PC-9 (cell line): ENCODE measurements at places on chromosomes 7 and 10. TPM values are rescaled to one million over a fixed set of nuclear protein-coding genes. Genes with fewer than 3 reads are reported as not detected.

DNA sequence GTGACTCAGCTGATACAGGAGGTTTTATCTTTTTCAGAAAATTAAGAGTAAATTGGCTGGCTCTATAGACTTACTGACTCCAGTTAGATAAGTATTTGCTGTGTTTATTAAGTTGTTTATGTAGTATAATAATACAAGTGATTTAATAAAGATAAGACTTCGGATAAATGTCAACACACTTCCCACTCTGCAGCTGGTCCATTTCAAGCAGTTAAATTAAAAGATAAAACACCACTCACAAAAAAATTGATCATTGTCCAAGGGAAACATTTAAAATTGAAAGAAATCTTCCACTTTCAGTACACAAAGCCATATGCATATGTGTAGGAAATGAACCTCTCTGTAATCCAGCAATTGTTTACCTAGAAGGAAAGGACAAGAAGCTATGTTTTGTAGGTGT lies 106.1 kb upstream of the SP8 start:
- DNase-seq = no peak

DNA sequence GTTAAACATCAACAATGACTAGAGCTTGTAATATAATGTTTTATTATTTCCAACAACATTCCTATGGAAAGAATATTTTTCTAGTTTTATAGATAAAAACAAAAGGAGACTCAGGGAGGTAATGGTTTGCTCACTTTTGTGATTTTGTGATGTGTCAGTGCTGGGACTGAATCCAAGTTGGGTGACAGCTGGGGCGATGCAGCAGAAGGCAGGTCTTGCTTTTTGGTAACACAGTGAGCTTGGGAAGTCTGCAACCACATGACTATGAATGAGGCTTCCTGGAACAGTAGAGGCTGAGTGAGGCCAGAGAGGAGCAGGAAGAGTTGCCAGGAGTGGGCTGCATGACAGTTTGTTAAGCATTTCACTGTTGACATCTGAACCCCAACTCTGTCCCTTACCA lies 4.9 kb upstream of the YKT6 start:
- DNase-seq = no peak

- DNase-seq = no peak
These were observed 7.0 kb upstream of the HPS1 start for GRCh38 chr10:98453729-98454128.

DNA sequence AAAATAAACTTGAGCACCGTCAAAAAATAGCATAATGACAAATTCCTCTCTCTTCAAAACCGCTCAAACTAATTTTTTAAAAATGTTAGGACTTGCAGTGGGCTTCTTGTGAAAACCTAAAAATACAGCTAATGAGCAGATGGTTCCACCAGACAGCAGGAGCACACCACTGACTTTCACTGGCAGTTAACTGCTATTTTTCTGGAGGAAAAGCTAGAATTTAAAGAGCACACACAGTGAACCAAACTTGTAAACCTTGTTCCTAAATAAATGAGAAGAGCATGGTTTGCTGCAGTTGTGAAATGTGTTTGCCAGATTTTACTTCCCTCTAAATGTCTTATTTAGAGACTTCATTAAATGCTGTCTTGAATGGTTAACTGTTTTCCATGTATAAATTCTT lies 143.9 kb downstream of the RAPGEF5 start:
- DNase-seq = no peak

The BAMBI gene
- total RNA-seq = 3.3 and 4.5 TPM in 2 replicates

The MSS51 gene
- total RNA-seq = 2.4 and 3.3 TPM in 2 replicates

The CTAGE4 gene
- 5.8 and 8.2 TPM in 2 replicates for total RNA-seq

The MOGAT3 gene
- total RNA-seq = not detected in 2 replicates

The EXOSC1 gene
- 25.4 and 27.0 TPM in 2 replicates for total RNA-seq
